ENCODE measurements at places on chromosomes 6 and 20. TPM values are rescaled to one million over a fixed set of nuclear protein-coding genes. Genes with fewer than 3 reads are reported as not detected.

The FOXF2 gene
- total RNA-seq, result 8.0 TPM

DNA sequence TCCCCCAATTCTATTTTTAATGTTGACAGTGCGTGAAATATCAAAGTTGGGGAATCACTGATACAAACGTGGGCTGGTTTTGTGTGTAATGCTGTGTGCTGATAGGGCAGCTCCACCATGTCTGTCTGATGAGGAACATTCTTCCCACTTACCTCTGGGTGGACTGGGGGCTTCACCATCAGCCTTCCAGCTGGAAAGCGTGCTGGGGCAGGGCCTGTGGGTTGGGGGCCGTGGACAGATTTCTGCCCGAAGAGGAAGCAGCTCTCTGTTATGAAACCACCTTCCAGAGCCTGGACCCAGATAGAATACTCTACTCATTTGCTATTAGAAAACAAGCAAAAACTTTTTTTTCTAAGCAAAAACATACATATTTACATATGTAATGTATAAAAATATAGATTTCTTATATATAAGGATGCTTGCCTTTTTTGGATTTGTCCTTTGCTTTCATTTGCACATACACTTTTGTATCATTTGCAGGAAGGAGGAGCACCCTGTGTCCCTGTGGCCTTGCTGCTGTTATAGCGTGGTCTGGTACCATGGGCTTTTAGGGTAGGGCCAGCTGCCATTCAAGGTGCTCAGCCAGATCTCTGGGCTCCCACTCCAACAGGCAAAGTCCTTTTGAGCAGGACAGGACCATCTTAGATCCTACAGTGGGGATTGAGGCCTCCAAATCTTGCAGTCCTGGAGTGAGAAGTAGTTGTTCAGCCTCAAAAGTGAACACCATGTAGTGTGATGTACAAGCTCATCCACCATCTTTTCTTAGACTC is 48.1 kb downstream of the DUSP22 start:
- H3K36me3 ChIP-seq, result peaks cover 9% of the 10 kb centered on the region
- H3K4me1 ChIP-seq, result no peaks in the 10 kb centered on the region
- H3K4me3 ChIP-seq, result no peak overlapping the region
- H3K27ac ChIP-seq, result no peak overlapping the region
- DNase-seq, result no peak

- H3K27me3 ChIP-seq, result no peaks in the 10 kb centered on the region
- no peak for DNase-seq
- peaks cover 50% of the 10 kb centered on the region for H3K36me3 ChIP-seq
Measured at GRCh38 chr6:43636308-43636659, 644 bp downstream of the MAD2L1BP start.

GRCh38 chr6:119026822-119027221 is 51.6 kb downstream of the FAM184A start:
- H3K27ac ChIP-seq, result no peak overlapping the region
- H3K27me3 ChIP-seq, result no peaks in the 10 kb centered on the region
- no peaks in the 10 kb centered on the region for H3K4me1 ChIP-seq
- H3K36me3 ChIP-seq, result no peaks in the 10 kb centered on the region

DNA sequence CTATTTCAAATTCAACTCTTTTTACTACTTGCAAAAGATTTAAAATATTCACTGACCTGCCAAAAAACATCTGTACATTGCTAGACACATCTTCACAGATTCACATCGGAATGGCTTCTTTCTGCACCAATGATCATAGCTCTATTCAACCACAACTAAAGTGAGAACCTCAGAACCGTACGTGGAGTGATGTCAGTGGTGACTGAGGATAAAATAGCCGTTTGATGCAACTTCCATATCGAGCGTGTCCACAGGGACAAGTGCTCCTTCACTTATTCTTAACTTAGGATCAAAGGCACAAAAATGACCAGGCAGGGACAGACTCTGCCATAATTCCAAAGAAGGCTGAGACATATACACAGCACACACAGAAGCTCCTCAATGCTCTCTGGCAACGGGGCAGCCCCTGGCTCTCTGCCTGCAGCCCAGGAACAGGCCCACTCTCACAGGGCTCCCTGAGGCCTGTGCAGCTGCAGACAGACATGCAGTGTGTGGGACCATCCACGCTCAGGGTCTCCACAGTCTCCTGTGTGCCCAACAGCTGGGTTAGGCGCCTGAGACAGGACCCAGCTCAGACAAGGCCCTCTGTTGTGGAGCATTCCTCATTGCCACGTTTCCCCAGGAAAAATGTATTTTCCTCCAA is 22.8 kb downstream of the FYN start:
- H3K36me3 ChIP-seq, result no peaks in the 10 kb centered on the region
- no peak for DNase-seq
- H3K27me3 ChIP-seq, result no peaks in the 10 kb centered on the region
- no peak overlapping the region for H3K4me3 ChIP-seq

- no peak overlapping the region for H3K4me3 ChIP-seq
- H3K4me1 ChIP-seq, result no peaks in the 10 kb centered on the region
- no peaks in the 10 kb centered on the region for H3K27me3 ChIP-seq
- H3K27ac ChIP-seq, result no peak overlapping the region
- DNase-seq, result no peak
- H3K36me3 ChIP-seq, result peaks cover 4% of the 10 kb centered on the region
Measured at GRCh38 chr20:37945091-37945547, 42.2 kb downstream of the VSTM2L start.

GRCh38 chr6:112007805-112008204 is 46.1 kb upstream of the CCN6 start:
- H3K36me3 ChIP-seq, result no peaks in the 10 kb centered on the region
- H3K27me3 ChIP-seq, result no peaks in the 10 kb centered on the region
- no peak overlapping the region for H3K4me3 ChIP-seq
- no peak overlapping the region for H3K27ac ChIP-seq

- H3K27ac ChIP-seq, result peak overlapping the region; percentile 21
- H3K36me3 ChIP-seq, result no peaks in the 10 kb centered on the region
- H3K27me3 ChIP-seq, result no peaks in the 10 kb centered on the region
- peaks cover 25% of the 10 kb centered on the region for H3K4me1 ChIP-seq
- no peak for DNase-seq
Measured at GRCh38 chr6:4588163-4588562, 188.0 kb upstream of the CDYL start.

DNA sequence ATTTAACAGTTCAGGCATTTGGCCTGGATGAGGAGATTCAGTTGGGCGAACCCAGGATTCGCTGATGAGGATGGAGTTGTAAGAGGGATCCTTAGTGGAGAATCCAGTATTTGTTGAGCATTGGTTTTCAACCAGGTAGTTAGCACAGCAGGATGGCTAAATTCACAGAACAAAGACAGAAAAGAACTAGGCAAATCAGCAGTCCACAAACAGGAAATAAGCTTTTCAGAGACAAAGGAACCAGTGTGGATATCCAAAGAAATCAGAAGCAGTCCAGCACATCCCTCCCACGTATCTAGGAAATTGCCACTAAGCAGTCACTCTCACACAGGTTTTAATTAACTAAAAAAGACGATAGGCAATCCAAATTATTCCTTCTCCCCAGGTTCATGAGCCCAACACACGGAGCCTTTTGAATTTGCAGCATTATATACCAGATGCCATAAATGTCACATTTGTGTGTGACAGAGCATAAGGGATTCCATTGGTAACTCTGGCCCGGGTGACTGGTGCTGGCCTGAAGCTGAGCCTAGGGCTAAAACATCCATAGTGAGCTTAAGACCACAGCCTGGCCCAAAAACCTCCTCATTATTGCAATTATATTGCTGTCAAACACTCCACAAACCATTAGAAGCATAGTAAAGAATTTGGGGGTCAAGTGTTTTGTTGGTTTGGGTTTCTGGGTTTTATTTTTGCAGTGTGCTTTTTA is 131.5 kb downstream of the SOBP start:
- H3K36me3 ChIP-seq, result peaks cover 4% of the 10 kb centered on the region
- no peak for DNase-seq
- H3K4me1 ChIP-seq, result peaks cover 12% of the 10 kb centered on the region
- no peak overlapping the region for H3K4me3 ChIP-seq

GRCh38 chr6:143697076-143697800 is 19.5 kb downstream of the PHACTR2 start:
- no peak overlapping the region for H3K4me3 ChIP-seq
- H3K27ac ChIP-seq, result no peak overlapping the region
- DNase-seq, result no peak
- no peaks in the 10 kb centered on the region for H3K27me3 ChIP-seq

- DNase-seq, result no peak
- no peaks in the 10 kb centered on the region for H3K36me3 ChIP-seq
- no peaks in the 10 kb centered on the region for H3K27me3 ChIP-seq
- no peak overlapping the region for H3K27ac ChIP-seq
- H3K4me1 ChIP-seq, result peaks cover 10% of the 10 kb centered on the region
Measured at GRCh38 chr6:121338366-121338765, 4.1 kb upstream of the TBC1D32 start.

The SPEF1 gene
- 0.32 TPM for total RNA-seq

- H3K4me1 ChIP-seq, result no peaks in the 10 kb centered on the region
- no peak for DNase-seq
- no peak overlapping the region for H3K27ac ChIP-seq
Measured at GRCh38 chr6:116314878-116315277, 35.1 kb upstream of the TSPYL1 start.

The TPX2 gene
- 45.3 TPM for total RNA-seq

- no peak overlapping the region for H3K4me3 ChIP-seq
- DNase-seq, result peak; percentile 78
- H3K27me3 ChIP-seq, result no peaks in the 10 kb centered on the region
- no peak overlapping the region for H3K27ac ChIP-seq
Measured at GRCh38 chr6:90403489-90404381, 107.1 kb upstream of the BACH2 start.

The PRDM13 gene
- not detected for total RNA-seq

The FKBP5 gene
- 304 TPM for total RNA-seq

GRCh38 chr20:32357375-32357868 is 709 bp upstream of the ASXL1 start:
- peaks cover 31% of the 10 kb centered on the region for H3K4me1 ChIP-seq
- peak overlapping the region; percentile 96 for H3K27ac ChIP-seq
- no peaks in the 10 kb centered on the region for H3K27me3 ChIP-seq

DNA sequence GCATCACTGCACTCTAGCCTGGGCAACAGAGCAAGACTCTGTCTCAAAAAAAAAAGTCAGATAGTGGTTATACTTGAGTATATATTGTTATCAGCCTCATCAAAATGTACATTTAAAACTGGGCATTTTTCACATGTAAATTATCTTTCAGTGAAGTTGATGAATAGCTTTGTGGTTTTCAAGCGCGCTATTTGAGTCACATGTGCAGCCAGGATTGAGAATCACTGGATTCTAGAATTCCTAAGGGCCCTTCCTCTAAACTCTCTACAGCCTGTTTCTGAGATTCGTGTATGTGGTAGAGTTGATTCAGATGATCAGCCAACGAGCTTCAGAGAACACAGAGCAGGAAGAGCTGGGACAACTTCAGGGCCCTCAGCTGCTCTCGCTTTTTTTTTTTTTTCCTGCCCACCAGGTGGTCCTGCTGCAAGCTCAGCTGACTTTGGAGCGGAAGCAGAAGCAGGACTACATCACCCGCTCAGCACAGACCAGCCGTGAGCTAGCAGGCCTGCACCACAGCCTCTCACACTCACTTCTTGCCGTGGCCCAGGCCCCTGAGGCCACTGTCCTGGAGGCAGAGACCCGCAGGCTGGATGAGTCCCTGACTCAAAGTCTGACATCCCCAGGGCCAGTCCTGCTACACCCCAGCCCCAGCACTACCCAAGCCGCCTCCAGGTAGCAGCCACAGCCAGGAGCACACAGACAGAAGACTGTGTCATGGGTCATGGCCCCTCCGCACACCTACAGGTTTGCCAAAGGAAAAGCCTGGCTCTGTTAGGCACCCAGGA is 18.3 kb downstream of the C20orf173 start:
- peaks cover 6% of the 10 kb centered on the region for H3K4me1 ChIP-seq
- no peaks in the 10 kb centered on the region for H3K27me3 ChIP-seq
- H3K27ac ChIP-seq, result no peak overlapping the region
- H3K4me3 ChIP-seq, result no peak overlapping the region
- DNase-seq, result no peak

DNA sequence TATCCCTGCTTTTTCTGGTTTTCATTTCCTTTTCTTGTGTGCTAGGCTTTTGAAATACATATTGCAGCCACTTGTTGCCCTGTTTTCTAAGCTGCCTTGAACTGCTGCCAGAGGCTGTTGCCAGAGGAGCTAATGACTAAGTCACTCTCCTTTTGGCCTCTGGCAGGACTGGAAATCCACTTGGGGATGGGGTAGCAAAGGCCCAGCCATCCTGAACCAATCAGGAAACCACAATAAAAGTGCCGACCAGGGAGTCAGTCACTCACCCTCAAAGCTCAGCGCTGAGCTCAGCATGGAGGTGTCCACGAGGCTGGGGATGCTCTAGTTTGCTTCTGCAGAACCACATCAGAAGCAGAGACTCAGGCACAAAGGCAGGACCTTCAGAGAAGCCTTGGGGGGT is 813.0 kb downstream of the DHX35 start:
- peak; percentile 91 for DNase-seq
- H3K4me1 ChIP-seq, result peaks cover 21% of the 10 kb centered on the region
- no peak overlapping the region for H3K4me3 ChIP-seq

The RAB44 gene
- 0.09 TPM for total RNA-seq

DNA sequence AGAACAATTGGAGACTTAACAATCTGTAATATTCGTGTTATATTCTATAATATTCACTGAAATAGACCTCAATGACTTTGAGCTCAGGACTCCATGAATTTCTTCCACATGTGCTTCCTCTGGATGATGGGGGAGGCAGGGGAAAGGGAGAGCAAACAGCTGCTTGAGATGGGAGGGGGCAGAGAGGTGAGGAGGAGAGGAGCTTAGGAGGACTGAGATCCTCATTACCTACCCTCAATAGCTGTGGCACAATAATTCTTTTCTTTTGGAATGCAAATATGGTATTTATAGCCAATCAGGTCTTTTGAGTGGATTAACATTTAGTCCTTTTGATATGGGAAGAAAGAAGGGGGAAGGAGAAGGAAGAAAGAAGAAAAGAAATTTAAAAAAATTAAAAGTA is 64.1 kb upstream of the ZNF217 start:
- H3K4me3 ChIP-seq, result no peak overlapping the region
- peak overlapping the region; percentile 79 for H3K27ac ChIP-seq
- no peak for DNase-seq
- no peaks in the 10 kb centered on the region for H3K27me3 ChIP-seq
- H3K4me1 ChIP-seq, result peaks cover 24% of the 10 kb centered on the region

The AURKA gene
- 65.8 TPM for total RNA-seq

DNA sequence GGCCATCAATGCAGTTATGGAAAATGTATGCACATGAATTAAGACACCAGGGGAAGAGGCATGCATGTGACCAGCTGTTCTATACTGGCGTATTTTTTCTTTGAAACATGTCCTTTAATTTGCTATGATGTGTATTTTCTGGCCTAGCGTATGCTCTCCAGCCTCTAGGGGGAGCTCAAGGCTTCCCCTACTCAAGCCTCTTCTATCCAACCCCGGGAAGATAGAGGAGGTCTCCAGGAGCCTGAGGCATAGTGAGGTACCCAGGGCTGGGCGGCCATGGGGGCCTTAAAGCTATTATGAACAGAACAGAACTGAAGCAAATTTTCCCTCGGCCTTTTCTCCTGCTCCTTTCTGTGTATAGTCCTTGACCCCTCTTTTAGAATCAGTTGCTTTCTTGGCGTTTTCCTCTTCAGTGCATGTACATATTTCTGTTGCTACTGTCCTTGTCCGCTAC is 528.9 kb downstream of the MAFB start:
- H3K4me1 ChIP-seq, result no peaks in the 10 kb centered on the region
- no peaks in the 10 kb centered on the region for H3K36me3 ChIP-seq
- H3K27ac ChIP-seq, result no peak overlapping the region
